ENCODE measurements at places on chromosomes 5 and 9.

GRCh38 chr5:151295138-151295537 is 8.4 kb downstream of the SLC36A3 start:
- DNase-seq, result no peak

- DNase-seq, result no peak
These were observed 5.0 kb upstream of the COL23A1 start for GRCh38 chr5:178595150-178595549.

DNA sequence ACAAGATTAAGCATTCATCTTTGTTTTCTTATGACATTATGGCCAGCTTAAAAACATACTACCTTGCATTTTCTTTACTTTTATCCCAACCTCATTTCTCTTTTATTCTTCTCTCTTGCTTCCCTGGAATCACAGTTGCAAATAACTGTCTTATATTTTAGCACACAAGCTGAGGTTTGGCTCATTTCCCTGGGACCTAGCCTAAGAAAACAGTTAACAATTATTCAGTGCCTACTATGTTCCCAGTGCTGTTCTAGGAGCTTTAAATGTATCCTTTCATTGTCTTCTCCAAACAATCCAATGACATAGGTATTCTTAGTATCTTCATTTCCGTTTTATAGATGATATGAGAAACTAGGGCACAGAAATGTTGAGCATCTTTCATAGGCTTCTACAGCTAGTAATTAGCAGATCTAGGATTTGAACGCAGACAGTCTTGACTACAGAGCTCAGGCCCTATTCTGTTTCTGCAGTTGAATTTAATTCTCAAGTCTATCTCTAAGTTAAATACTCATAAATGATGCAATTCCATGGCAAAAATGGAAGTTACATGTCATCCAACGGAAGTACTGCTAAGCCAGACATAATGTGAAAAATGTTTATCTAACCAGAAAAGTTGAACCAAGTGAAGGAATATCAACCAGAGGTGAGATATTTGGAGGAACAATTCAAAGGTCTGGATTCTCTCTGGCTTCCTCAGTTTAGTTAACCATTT is 52.3 kb upstream of the MTAP start:
- no peak for DNase-seq

GRCh38 chr5:33649549-33650482 is 209.1 kb downstream of the TARS1 start:
- DNase-seq, result no peak

DNA sequence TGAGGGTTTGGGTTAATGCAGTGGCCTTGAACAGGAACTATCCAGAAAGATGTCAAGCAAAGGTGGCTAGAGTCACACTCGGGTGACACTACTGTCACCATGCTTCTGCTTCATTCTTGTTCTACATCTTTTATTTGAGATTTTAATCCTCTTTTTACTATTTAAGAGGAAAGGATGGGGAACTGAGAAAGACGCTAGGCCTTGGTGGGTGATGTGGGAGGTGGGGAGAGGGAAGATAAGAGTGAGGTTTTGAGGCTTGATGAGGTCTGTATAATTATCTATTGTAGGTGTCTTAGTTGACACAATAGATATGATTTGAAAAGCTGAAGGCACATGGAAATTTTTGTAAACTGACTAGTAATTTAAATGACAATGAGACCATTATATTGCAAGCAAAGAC is 3.5 kb upstream of the BASP1 start:
- DNase-seq, result no peak
